Mesenchymal stem cell (in vitro differentiated cells and primary cell): ENCODE measurements at places on chromosomes 16 and 17.

- no peak for DNase-seq
Measured at GRCh38 chr17:41737680-41738023, 3.2 kb upstream of the HAP1 start.

GRCh38 chr16:82203198-82203597 is 33.2 kb upstream of the MPHOSPH6 start:
- no peak for DNase-seq

GRCh38 chr17:20189979-20190378 is 180.8 kb downstream of the SPECC1 start:
- DNase-seq: no peak

DNA sequence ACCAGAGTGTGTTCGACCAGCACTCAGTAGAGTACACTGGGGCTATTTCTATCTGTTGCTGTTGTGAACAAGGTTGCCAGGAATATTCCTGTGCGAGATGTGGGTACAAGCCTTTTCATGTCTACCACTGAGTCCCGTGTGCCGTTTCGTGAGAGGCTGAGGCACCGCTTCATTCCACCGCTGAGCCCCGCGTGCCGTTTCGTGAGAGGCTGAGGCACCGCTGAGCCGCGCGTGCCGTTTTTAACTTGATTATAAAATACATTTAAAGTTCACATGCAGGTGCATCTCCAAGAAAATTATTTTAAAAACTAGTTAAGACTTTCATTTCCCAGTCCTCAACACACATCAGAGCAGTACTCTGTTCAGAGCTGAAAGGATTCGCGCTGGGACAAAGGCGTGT is 78.7 kb upstream of the ZNF750 start:
- DNase-seq: no peak

- no peak for DNase-seq
Measured at GRCh38 chr17:33220036-33220435, 73.1 kb downstream of the ASIC2 start.

DNA sequence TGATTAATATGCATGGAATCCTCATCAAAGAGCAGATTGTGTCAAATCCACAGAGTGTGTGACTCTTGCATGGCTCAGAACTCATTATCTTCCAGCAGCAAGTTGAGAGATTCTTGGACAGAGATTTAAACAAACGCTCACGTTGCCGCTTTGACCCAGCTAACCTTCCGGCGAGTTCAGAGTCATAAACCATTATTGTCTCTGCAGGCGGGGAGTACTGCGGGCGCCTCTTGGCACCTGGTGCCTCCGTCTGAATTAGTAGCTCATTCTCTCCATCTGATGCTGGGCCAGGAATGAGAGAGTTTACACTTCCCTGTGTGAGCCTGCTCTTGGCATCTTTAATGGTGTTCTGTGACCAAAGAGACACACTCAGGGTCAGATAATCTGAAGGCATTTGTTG is 138.6 kb upstream of the WSCD1 start:
- no peak for DNase-seq

- no peak for DNase-seq
Measured at GRCh38 chr17:10758062-10758461, 28.2 kb upstream of the TMEM220 start.

DNA sequence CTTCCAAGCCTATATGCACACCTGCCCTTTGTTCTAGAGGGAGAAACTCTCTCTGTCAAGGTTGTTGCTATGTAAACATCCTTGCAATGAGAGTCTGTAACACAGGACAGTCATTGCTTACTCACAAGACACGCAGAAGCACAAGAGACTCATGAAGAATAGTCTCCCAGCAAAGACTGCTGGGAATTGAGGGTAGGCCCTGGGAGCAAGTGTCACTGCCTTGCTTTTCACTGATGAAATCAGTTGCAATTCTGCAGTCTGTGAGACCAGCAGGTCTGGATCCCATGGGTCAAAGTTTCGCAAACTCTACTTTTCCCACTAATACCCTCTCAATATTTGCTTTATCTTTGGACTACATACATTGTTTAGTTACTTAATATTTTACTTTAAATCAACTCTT is 177.4 kb downstream of the FTO start:
- DNase-seq: peak; percentile 85

- DNase-seq: peak; percentile 33
Measured at GRCh38 chr17:73718912-73719311, 74.7 kb upstream of the SDK2 start.

GRCh38 chr17:31329221-31329620 is 7.8 kb upstream of the EVI2A start:
- DNase-seq: peak; percentile 37

GRCh38 chr17:58865301-58865700 is 109.6 kb downstream of the PPM1E start:
- DNase-seq: no peak

GRCh38 chr16:29314292-29314934 is 92.1 kb downstream of the NPIPB11 start:
- no peak for DNase-seq

GRCh38 chr16:12435730-12436129 is 368.0 kb downstream of the CPPED1 start:
- no peak for DNase-seq

GRCh38 chr16:10885246-10885645 is 8.2 kb downstream of the CIITA start:
- no peak for DNase-seq

DNA sequence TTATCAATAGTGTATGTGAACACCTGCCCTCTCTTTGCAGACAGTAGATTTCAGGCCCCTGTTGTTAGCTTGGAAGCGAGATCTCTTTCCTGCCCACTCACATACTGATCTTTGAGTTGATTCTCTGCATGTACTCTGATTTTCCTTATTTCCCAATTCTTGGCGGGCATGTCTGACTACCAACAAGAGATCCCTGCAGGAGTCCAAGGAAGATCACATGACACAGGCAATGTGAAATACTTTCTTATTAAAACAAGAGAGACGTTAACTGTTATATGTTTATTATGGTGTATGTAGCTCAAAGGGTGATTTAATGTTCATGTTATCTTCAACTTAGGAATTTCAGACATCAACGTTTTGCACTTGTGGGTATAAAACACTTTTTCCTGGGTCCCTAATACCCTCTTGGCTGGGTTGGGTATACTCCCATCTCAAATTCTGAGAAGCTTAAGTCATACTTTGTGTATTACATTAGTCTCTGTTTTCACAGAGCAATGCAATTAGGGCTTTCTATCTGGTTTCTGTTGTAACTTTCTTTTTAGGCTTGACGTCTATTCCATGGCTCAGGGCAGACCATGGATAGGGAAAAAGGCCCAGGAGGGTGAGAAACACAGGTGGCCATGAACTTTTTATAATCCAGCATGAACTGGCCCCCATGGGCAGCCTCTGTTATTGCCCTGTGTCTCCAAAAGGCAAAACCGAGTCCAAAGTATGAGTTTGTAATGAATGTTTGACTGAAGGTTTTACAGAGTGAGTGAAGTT is 32.2 kb downstream of the HSD17B2 start:
- DNase-seq: no peak

GRCh38 chr17:72600934-72601333 is 480.1 kb downstream of the SOX9 start:
- DNase-seq: no peak

DNA sequence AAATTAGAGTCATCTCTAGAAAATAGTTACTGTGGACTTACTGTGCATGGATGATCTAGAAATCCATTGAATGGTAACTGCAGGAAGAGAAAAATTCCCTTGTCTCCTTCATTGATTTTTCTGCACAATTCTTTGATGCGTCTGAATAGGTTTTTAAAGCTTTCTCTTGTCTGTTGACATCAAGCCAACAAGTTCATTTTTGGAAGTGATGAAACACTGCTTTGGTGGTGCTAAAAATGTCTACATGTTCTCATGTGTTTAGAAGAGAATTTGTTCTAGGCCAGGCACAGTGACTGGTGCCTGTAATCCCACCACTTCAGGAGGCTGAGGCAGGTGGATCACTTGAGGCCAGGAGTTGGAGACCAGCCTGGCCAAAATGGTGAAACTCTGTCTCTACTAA is 57.1 kb upstream of the AXIN2 start:
- DNase-seq: no peak

DNA sequence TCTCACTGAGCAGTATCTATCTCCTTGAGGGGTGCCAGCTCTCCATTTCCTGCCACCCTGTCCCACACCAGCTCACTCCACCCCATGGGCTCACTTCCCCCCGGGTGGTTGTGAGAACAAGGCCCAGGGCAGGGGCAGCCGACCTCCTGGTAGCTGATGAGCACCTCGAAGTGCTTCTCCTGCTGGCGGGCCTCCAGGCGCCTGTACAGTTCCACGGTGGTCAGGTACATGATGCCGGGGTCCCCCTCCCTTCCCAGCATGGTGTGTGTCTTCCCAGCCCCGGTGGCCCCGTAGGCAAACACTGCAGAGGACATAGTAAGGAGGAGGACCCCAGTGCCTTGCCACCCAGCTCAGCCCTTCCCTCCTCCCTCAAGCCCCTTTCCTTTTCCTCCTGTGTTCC is 12.5 kb downstream of the KIF18B start:
- DNase-seq: no peak

DNA sequence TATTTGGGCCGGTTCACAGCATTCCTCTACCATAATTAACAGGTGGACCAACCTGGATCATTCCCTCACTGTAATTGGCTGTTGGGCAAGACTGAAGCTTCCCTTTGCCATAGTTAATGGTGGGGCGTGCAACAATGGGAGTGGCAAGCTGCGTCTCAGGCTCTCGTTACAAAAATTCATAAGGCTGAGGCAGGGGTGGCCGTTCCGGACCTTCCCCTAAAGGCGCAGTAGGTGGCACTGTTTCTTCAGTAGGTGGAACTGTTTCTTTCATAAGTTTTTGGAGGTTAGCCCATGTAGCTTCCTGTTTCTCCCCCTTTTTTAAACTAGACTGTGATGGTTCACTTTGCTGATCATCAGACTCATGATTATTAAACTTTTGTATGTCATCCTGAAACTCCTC is 17.0 kb upstream of the TMC5 start:
- DNase-seq: no peak

DNA sequence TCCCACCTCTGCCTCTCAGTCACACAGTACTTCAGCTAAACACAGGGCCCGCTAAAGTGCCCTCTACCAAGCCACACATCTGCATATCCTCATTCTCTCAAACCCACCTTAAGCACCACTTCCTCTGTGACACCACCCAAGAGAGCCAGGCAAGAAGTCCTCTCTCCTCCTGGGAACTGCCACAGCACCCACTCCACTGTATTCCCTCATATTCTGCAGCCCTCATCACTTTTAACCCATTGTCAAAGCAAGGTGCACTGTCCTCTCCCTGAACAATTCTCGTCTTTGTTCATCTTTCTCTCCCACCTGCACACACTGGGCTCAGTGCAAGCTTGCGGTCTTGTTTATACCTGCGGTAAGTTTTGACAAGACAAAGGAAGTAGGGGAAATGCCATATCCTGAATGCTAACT is 13.6 kb downstream of the CHD9 start:
- no peak for DNase-seq

- DNase-seq: no peak
Measured at GRCh38 chr17:41347869-41348760, 2.5 kb downstream of the KRT33A start.

DNA sequence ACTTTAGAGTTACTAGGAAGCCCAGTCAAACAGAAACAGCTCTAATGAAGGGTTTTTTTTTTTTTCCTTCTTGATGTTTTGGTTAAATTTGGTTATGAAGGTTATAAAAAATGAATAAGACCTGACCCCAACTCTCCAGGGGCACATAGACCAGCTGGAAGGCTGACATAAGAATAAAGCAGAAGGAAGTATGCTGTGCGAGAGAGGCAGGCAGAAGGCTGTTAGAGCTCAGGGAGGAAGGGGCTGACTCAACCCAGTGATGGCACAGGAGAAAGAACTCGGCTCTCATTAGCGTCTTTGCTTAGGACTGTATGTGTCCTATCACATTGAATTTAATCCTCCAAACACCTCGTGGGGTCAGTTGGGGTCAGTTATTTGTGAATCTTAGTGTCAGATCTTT is 474.6 kb downstream of the PMP22 start:
- peak; percentile 18 for DNase-seq

DNA sequence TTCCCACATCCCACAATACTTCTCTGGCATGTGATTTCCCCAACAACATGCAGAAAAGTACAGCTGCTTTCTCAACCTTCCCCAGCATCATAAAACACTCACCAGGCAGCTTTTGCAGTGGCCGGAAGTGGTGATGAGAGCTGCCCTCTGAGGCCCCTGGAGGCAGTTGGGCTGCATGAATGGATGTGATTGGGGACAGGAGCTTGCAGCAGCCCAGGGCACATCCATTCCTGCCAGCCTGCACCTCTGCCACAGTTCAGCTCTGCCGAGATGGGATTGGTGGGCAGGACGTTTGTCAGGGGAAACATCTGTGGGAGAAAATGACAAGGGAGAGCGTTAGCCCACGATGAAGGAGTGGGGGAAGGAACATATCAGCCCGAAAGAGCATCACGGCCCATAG is 19.8 kb downstream of the NUBP1 start:
- no peak for DNase-seq

GRCh38 chr17:80866050-80866793 is 125.4 kb upstream of the CHMP6 start:
- DNase-seq: peak; percentile 73

DNA sequence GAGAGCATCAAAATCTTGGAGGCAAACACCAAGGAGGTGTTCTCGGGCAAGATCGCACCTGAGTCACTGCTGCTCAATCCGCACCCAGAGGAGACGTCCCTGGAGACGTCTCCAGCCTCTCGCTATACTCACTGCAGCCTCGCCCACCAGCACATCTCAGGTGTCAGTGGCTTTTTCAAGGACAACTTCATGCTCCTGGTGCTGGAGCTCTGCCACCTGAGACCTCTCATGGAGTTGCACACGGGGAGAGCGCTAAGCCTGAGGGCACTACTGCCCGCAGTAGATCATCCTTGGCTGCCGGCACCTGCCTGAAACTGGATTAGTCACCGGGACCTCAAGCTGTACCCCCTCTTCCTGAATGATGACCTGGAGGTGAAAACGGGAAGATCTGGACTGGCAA is 2.6 kb upstream of the MBTPS1 start:
- no peak for DNase-seq

DNA sequence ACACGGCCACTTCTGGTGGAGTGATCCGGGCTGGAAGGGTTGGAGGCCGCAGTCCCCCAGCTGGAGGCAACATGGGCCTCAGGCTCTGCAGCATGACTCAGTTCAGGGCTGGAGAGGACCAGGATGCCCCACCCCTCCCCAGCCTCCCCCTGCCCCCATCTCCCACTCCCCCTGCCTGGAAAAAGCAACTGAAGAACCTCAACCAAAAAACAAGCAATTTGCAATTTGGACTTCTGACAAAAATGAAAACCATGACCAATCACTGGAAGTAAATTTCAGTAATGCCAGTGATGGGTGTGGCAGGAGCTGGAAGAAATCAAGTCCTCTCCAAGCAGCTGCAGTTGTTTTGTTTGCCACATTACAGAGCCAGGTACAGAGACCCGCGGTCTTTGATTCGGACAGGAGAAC is 6.6 kb upstream of the MIF4GD start:
- no peak for DNase-seq
